ENCODE measurements at places on chromosomes 13 and 19.

DNA sequence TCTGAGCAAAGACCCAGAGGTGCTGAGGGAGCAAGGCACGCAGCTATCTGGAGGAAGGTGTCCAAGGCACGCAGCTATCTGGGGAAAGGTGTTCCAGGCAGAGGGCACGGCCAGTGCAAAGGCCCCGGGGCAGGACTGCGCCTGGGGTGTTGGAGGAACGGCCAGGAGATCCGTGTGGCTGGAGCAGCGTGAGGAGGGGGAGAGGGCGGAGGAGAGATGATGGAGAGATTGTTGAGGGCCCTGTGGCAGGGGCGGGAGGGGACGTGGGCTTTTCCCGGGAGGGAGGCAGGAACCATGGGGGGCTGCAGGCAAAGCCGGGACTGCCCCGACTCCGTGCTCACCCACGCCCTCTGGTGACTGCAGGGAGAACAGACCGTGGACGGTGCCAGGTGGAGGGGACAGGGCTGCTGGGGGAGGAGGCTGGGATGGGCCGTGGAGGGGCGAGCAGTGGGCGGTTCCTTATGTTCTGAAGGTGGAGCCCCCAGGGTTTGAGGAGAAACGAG, 13.3 kb upstream of the MISP start:
- DNase-seq = peak; percentile 42

GRCh38 chr13:26050568-26051230, 1.1 kb downstream of the SHISA2 start:
- DNase-seq = no peak

- DNase-seq = peak; percentile 62
Observed at GRCh38 chr13:102846261-102847015, 606 bp downstream of the ERCC5 start.

DNA sequence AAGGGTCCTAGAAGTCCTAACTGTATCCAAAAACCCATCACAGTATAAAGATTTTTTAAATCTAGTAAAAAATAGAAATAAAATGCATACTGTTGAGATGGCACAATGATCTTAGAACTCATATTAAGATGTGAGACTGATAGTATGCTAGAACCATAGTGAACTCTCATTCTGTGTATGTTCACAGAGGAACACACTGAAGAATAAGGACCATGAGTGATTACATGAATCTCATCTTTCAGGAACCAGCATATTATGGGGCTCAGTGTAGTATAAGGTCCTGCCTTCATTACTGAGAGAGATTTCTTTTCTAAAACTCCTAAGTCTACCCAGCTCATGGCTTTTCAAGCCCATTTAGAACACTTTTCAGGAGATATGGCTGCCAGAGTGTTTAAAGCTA, 59.8 kb upstream of the RFC3 start:
- DNase-seq = no peak

- no peak for DNase-seq
Observed at GRCh38 chr19:43407416-43408005, 7.2 kb upstream of the TEX101 start.

GRCh38 chr13:36414461-36414860, 17.8 kb upstream of the CCNA1 start:
- DNase-seq = no peak

- no peak for DNase-seq
Observed at GRCh38 chr19:16368385-16369305, 44.0 kb downstream of the KLF2 start.

DNA sequence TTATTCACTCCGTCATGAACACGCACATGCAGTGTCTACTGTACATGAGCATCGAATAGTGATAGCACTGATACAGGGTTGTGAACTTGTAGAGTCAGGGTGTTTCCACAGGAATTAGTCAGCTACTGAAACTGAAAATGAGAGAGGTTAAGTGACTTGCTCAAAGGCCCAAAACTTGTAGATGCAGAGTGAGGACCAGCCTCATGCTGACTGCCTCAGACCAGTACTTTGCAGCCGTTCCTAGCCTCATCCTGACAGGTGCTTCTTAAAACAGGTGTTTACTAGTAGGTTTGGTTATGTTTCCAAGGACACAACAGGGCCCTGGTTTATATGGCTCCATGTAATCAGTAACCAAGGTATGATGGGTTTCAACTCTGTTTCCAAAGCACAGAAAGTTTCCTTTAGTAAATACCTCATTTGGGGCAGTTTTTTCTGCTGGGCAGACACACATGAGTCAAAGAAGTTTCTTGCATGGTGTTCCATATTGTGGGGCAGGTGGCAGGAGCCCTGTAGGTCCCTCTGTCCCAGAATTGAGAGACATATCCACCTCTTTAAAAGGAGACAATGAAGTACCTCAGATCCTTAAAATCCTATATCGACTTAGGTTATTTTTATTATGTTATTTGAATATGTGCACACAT, 16.0 kb downstream of the FGF9 start:
- DNase-seq = no peak

- no peak for DNase-seq
Observed at GRCh38 chr19:27777726-27778125, 1435.2 kb downstream of the UQCRFS1 start.

DNA sequence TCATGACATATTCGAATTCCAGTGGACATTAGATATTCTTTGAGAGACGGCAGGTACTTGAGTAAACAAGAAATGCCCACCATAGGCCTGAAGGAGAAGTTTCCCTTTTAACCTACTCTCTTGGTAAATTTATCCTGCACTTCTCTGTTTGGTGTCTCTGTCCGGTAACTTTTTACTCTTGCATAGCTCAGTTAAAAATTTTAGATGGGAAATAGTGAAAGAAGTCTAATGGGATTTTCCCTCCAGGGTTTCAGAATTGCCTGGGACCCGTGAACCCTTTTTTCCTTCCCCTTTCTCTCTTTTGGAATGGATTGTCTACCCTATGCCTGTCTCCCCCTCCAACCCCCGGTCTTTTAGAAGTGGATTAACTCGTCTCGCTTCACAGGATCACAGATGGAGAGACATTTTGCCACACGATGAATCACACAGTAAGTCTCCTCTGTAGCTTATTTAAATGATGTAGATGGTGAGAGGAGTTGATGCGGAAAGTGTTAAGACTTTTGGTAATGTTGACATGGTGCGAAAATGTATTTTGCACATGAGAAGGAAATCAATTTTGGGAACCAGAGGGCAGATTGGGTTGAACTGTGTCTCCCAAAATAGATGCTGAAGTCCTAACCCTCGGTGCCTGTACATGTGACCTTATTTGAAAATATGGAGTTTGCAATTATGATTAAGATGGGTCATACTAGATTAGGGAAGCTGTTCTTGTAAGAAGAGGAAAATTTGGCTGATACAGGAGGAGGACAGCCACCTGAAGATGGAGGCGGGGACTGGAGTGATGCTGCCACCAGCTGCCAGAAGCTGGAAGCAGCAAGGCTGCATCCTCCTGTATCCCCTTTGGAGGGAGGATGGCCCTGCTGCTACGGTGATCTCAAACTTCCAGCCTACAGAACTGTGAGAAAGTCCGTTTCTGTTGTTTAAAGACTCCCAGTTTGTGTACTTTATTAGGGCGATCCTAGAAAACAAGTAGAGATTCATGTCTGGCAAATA, 711 bp upstream of the MIPEP start:
- DNase-seq = no peak

GRCh38 chr13:100381595-100382224, 206.9 kb downstream of the GGACT start:
- DNase-seq = no peak

DNA sequence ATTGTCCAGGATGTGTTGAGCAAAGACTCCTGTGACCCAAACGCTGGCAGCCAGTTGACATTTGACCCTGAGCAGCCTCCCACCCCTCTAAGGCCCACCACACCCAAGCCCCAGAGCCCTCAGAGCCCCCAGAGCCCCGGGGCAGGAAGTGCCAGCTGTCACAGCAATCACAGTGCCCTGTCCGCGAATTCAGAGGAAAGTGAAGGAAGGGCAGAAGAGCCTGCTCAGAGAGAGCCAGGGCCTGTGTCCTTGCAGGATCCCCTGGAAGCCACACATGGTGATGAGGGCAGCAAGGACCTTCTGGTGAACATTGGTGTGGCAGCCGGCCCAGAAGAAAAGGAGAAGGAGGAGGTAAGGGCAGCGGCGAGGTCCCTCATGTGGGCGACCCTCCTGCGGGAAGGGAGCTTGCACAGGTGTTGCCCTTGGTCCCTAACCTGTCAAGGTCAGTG, 63.7 kb downstream of the SPATA13 start:
- no peak for DNase-seq

DNA sequence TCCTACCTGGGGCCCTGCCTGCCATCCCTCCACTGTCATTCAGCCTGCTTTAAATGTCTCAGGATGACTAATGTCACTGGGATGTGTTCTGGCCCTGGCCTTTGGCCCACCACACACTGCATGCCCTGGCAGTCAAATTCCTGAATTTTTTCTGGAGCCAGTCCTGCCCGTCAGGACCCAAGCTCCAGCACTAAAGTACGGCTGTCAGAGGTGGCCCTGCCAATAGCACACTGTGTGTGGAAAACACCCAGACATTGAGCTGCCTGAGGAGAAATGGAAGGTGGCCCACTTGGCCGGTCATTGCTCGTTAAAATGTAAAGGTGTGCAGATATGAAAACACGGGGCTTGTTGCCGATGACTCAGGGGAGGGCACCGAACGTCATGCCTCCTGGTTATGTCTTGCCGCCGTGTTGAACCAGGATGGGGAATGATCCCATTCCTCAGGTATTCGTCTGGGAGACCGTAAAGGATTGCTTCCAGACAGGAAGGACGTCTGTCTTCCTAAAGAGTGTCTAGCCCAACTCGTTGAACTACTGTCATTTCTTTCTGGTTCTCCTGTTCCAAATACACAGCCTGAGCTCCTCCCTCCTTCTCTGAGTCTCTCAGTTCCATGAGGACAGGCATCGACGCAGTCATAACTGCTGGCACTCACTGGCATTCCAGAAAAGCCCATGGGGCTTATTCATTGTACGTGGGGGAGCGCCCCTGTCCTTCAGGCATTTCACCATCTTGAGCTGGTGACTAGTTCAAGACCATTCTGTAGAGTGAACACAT, 40.6 kb downstream of the COL4A2 start:
- no peak for DNase-seq

GRCh38 chr13:99085808-99086266, 108.0 kb upstream of the DOCK9 start:
- DNase-seq = no peak

- no peak for DNase-seq
Observed at GRCh38 chr19:3658004-3658869, 31.6 kb upstream of the CACTIN start.

DNA sequence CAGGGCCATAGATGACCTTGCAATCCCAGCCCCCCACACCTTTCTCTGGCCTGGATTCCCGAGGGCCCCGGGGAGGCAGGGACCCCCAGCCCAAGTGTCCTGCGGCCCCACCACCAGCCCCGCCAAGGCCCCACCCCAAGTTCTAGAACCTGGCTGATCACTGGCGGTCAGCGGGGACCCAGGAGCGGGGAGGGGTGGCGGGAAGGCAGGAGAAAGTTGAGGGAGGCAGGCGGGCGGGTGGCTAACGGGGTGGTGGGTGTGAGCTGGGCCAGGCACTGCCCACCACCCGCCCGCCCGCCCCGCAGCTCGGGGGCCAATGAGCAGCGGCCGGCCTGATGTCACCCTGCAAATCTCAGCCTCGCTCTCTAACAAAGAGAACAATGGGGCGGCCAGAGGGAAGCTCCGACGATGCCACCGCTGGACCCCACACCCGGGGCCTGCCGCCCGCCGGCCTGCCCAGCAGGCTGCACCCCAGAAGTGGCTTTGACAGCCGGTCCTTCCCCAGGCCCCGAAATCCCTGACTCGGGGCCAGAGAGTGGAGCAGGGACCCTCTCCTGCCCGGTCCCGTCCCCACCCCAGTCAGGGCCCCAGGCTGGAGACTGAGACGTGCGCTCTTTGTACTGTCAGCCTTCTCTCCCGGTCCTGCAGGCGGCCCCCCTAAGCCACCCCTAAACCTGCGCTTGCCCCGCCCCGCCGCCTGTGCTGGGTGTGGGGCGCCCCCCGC, 1.6 kb downstream of the MEX3D start:
- no peak for DNase-seq

DNA sequence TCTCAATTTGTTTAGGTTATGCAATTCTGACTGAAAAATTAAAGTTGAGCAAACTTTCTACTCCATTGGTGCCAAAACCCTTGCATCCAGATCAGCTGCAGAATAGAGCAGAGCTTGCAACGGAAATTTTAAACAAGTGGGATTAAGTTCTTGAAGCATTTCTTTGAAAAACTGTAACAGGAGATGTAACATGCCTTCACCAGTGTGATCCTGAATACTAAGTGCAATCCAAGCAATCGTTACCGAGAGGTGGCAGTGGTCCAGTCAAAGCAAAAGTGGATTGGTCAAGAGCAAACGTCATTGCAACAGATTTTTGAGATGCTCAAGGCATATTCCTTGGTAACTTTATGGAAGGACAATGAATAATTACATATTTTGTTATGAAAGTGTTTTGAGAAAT, 841.1 kb upstream of the SLITRK5 start:
- no peak for DNase-seq

DNA sequence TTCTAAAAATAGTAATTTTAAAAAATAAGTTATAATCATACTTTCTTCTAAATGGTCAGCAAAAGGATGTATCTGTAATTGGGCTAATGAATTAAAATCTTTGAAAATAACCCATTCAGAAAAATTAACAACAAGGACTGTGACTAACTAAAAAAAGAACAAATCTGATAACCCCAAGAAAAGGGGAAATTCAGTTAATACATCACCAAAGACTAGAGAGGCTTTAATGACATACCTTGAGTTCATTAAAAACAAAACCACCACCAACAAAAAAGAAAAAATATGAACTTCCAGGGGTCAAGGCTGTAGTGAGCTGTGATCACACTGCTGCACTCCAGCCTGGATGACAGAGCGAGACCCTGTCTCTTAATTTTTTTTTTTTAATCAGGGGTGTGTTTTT, 121.8 kb downstream of the TBC1D4 start:
- DNase-seq = no peak

DNA sequence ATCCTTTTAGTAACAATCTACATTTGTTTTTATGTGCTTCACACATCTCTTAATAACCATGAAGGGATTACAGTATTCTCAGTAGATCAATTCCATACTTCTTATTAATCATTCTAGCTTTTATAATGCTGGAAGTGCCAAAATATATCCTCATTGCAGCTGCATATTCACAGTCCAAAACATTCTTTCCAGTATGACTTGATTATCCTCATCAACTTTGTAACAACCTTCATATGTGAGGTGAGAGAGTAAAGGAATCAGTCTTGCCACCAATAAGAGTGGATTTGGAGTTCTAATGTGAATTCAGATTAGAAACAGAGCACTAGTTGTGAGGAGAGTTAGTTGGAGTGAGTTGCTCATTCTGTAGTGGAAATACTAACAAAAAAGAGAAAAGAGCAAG, 208.0 kb upstream of the SPRY2 start:
- DNase-seq = no peak
